ENCODE measurements at places on chromosomes 5 and 9.

DNA sequence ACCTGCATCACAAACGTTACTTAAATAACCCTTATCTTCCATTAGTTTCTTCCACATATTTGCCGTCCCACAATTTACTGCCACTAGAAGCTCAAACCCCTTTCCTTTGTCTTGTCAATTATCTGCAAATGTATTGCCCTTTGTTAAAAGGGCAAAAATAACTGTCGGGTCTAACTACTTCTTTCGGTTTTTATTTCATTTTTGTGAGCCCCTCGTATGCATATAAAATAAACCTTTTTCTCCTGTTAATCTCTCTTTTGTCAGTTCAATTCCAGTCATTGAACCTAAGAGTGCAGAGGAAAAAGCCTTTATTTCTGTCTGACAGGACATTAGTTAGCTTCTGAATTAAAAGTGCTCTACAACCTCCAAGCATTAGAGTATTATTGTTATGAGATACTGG lies 45.5 kb downstream of the TMEM215 start:
- DNase-seq, result no peak

- no peak for DNase-seq
Observed at GRCh38 chr5:219460-219863, 1.3 kb downstream of the SDHA start.

DNA sequence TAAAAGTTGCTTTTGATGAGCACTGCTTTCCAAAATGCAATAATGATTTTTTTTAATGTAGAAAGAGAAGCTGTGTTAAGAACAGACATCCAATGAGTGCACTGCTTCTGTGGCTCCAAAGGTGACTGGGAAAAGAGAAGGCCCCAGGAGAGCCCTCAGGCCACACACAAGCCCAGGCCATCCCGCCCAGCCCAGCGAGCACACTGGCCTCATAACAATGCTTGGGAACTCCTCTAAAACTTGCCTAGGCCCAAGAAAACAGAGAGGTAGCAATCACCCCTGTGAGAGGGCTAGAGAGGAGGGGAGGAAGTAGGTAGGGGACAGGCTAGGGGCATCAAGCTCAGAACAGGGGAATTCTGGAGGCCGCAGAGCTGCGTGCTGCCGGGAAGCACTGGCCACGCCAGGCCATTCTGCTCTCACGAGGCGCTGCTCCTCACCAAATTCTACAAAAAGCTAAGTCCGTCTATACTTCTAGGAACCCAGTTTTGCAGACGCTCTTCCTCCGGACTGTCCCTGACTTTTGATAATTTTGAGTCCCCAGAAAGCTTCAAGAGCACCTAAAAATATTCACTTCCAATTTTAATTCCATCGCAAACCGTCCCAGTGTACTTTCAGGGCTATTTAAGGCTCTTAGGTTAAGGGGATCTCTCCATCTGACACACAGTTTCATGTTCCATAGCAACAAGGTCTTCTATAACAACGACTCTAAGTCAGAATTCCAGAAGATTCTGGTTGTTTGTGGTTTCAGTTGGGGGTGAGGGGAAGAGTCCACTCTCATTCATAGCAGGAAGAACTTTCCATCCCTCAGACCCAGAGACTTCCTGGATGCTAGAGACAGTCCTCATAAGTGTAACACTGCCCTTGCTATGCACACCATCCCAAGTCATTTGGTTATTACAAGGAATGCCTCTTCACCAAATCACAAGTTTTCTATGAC lies 51.0 kb downstream of the HABP4 start:
- no peak for DNase-seq

DNA sequence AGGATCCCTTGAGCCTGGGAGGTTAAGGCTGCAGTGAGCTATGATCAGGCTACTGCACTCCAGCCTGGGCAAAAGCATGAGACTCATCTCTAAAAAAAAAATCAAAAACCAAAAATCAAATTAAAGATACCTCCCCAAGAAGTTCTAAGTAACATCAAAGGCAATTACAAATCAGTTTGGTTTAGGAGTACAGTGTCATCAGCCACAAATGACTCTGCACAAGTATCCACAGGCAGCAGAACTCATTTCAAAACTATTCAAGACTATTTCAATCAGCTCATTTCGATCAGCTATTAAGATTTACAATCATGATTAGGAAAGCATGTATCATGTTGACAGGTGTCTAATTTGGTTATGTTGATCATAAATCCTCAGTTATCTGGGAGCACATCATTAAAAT lies 19.1 kb downstream of the TRMO start:
- DNase-seq, result no peak

GRCh38 chr5:119583684-119584083 lies 45.7 kb upstream of the FAM170A start:
- no peak for DNase-seq

DNA sequence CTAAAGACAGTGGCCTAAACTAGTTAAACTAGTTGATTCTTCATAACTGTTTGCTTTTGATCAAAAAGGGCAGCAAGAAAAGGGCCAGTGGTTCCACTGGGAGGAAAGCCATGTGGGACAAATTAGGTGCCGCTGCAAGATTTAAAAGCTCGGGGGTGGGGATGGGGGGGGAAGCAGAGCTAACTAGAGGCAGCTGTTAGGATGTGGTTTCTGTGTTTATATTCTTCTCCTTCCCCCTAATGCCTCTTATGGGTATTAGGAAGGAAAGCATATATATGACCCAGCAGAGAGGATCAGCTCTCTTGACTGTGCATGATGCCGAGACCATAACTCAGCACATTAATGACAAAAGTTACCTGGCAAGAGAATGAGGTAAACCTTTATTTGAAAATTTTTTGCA lies 65.7 kb downstream of the EFNA5 start:
- no peak for DNase-seq

DNA sequence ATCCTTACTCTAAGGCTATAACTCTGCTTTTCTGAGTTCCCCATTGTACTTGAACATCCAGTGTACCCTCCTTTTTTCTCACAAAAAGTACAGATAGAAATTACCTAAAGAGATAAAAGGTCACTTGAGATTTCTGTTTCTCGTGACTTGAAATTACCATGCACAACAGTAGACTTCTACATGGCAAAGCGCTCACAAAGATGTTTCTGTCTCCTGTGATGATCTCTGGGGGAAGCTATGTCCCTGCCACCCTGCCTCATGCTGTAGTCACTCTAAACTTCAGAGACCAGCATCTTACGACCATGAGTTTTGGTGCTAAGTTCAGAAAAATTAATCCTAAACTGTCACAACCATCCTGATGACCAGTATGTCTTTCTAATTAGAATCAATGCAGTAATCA lies 36.2 kb downstream of the NFIB start:
- DNase-seq, result no peak

GRCh38 chr9:91099436-91099835 lies 262.3 kb downstream of the AUH start:
- no peak for DNase-seq

DNA sequence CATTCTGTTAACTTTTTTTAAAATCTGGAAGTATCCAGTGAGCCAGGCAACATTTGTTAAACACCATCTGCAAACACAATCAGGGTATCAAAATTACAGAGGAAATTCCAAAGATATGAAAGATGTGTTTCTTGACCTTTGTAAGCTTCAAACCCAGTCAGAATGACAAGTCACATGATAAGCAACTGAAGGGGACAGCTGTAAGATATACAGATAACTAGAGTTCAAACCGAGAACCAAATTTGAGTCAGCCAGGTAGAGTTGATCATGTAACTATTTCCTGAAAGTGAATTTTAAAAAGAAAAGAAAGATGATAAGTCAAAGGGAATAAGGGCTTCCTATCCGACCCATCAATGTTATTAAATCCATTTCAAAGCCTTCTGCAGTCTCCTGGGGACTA lies 196.2 kb downstream of the DEPDC1B start:
- DNase-seq, result no peak

GRCh38 chr5:54115735-54116403 lies 194.5 kb downstream of the ARL15 start:
- DNase-seq, result no peak

- no peak for DNase-seq
Observed at GRCh38 chr9:131418143-131419025, 24.5 kb downstream of the PRRC2B start.

DNA sequence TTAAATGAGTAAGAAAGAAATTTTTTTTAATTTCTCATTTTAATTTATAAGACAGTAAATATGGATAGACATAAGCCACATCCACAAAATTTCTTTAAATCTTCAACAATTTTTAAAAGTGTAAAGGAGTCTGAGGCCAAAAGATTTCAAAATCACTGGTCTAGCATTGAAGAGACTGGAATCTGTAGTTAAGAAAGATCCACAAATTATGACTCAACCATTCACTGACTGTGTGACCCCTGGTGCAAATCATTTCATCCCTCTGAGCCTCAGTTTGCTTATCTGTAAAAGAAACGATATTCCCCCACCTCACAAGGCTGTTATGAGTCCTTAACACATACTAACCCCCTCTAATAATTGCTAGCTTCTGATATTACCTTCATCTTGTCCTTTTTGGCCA lies 98.5 kb downstream of the EBF1 start:
- DNase-seq, result no peak

- no peak for DNase-seq
Observed at GRCh38 chr9:122126331-122127261, 33.0 kb downstream of the NDUFA8 start.

DNA sequence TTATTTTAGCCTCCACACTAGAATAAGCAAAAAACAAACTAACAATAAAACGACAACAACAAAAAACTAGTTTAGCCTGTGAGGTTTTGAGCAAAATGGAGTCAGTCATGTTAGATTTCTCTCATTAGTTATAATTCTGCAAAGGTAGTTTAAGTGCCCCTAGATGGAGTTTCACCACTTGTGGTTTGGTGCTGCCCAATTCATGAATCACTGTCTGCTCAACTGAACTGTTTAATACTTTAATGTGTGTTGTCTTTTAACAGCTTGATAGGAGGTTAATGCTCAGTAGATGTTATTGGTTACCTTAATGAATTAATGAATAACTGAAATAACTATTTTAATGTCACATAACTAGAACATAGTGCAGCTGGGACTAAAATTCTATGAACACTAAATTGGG lies 3.5 kb upstream of the PLAA start:
- DNase-seq, result no peak

DNA sequence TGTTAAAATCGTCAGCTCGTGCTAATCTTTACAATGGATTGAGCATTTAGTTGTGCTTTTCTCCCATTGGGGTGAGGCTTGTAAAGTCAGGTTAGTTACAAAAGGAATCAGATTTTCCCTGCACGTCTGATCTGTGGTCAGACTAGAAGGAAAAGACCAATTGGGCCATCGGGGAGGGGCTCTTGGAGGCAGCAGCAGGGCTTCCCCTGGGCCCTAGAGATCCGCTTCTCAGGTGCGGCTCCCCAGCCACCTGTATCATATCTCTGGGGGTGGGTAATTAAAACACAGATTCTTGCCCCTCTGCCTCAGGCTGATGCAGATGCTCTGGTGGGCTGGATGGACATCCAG lies 200.3 kb downstream of the HSPA4 start:
- no peak for DNase-seq

DNA sequence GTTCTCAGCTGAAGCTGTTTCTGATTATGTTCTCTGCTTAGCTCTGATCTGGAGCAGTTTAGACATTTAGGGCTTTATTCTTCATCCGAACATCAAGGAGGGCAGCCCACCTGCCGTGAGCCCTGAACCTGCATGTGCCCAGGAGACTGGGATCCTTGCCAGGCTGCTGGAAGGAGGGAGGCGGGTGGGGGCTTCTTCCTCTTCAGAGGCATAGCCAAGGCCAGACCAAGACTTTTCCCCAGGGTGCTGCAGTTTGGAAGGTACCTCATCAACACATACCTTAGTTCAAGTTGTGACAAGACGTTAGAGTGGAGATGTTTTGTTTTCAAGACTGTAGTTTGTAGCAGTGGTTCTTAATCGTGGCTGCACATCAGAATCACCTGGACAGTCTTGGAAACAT lies 64.9 kb downstream of the RALGPS1 start:
- DNase-seq, result no peak

GRCh38 chr5:59190746-59191145 lies 607.9 kb downstream of the RAB3C start:
- no peak for DNase-seq

DNA sequence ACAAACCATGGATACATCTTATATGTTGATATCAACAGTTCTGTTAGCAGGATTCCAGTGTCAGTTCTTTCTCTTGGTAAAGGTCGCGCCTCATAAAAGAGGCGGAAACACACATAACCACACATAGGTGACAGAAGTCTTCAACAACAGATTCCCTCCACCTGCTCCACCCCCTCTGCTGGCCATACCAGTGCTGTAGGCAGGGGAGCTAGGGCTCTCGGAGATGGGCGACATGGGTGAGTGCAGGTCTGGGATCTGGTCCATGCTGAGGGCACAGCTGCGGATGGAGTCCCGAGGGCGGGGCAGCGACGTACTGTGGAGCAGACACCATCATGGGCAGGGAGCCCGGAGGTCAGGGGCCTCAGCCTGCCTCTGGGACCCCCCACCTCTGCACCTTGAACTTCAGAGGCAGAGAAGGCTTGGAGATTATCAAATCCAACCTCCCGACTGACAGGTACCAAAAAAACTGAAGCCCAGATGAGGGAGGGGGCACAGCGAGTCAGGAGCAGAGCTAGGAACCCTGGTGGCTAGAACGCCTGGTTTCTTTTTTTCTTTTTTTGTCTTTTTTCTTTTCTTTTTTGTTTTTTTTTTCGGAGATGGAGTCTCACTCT lies 12.0 kb upstream of the TOR2A start:
- no peak for DNase-seq

- DNase-seq, result no peak
Observed at GRCh38 chr9:121232251-121232650, 30.6 kb upstream of the RAB14 start.

GRCh38 chr5:179869641-179870402 lies 11.2 kb upstream of the MRNIP start:
- DNase-seq, result no peak

- no peak for DNase-seq
Observed at GRCh38 chr5:91416491-91416890, 33.4 kb upstream of the ARRDC3 start.

DNA sequence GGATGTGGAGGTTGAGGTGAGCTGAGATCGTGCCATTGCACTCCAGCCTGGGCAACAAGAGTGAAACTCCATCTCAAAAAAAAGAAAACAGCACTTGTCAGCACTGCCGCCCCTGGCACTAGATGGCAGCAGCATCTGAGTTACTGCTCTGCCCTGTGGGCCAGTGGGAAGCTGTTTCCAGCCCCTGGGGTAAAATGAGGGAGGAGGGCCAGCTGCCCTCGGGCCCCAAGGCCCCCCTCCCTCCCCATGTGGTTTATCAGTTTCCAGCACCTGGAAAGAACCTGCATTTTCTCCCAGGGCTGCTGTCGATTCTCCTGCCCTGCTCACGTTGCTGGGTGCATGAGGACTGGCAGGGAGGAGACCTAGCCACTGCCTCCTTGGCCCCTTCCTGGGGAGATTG lies 13.2 kb upstream of the CEL start:
- no peak for DNase-seq

- no peak for DNase-seq
Observed at GRCh38 chr5:37234288-37234687, 14.9 kb downstream of the CPLANE1 start.

- DNase-seq, result no peak
Observed at GRCh38 chr9:12693141-12693540, at the start of gene TYRP1. TSS of gene TYRP1 (plus strand) at chr9:12693385. CDS start at chr9:12693997, 612 bp downstream.

- DNase-seq, result no peak
Observed at GRCh38 chr5:80174790-80175189, 81.1 kb downstream of the SERINC5 start.
